ENCODE measurements at places on chromosomes 5 and 9.
A peak's percentile ranks its signal among the peaks of the same experiment; 100 is the strongest.

GRCh38 chr5:36059571-36060419, 6.9 kb downstream of the UGT3A2 start:
- no peak for DNase-seq

GRCh38 chr5:91955610-91956009, 572.5 kb upstream of the ARRDC3 start:
- DNase-seq: no peak

- no peak for DNase-seq
These were observed 30.6 kb downstream of the MRPL22 start for GRCh38 chr5:154971501-154971900.

DNA sequence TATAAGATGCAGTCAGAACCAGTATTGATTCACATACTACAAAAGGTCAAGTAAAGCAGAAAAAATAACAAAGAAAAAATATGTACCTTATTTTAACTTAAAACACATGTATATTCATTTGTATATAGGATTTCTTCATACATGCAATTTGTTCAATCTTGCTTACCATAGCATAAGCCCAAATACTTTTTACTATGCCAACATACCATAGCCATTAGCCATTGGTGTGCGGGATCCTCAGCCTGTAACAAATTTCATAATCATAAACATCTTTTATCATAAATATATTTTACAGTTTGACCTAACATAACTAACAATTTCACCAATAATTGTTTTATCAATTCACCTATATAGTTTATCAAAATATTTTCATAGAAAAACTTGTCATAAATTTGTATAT, 51.1 kb downstream of the MPDZ start:
- DNase-seq: no peak

GRCh38 chr5:68329554-68330255, 114.1 kb downstream of the PIK3R1 start:
- DNase-seq: no peak

- DNase-seq: no peak
These were observed 21.8 kb downstream of the MEF2C start for GRCh38 chr5:88861231-88861630.

DNA sequence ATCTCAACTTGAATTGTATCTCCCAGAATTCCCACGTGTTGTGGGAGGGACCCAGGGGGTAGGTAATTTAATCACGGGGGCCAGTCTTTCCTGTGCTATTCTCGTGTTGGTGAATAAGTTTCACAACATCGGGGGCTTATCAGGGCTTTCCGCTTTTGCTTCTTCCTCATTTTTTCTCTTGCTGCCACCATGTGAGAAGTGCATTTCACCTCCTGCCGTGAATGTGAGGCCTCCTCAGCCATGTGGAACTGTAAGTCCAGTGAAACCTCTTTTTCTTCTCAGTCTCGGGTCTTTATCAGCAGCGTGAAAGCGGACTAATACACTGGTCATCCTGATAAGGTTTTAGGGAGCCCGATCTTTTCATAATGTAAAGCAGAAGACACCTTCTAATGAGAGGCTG, 687.0 kb upstream of the FTMT start:
- no peak for DNase-seq

GRCh38 chr5:157778121-157778805, 34.8 kb downstream of the LSM11 start:
- no peak for DNase-seq

DNA sequence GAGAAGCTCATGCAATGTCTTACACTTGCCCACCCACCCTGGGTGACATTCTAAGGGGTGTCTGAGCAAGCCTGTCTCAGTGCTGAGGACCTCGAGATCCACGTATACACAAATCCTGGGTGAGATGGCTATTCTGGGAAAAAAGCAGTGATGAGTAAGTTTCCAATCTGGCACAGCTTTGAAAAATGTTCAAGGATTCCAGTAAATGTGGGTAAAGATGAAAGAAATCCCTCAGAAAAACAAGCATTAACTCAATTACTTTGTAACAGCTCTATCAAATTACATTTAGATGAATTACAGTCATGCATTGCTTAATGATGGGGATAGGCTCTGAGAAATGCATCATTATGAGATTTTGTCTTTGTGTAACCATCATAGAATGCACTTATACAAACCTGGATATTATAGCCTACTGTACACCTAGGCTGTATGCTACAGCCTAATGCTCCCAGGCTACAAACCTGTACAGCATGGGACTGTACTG, 26.9 kb downstream of the GOLM1 start:
- no peak for DNase-seq

DNA sequence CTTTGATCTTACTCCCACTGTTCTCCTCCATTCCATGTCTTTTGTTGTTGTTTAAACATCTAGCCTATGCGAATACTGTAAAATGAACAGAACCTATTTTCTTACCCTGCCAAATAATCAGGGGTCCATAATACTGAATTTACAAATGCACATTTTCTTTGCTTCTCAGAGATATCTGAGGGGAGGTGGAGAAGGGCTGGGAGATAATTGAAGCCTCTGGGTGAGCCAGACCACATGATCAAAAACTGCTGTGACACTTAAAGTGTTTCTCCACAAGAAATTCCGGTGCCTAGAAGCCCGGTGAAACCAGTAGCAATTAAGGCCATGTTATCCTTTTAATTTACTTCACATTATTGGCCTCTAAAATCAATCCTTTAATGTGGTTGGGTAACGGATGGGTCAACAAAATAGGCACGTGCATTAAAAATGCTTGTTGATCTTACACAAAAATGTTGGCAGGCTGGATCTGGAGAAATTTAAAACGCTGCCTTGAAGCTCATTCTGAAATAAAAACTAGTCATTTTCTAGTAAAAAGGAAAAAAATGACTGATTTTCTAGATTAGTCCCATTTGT, 10.8 kb downstream of the SEMA6A start:
- no peak for DNase-seq

- no peak for DNase-seq
These were observed 110.9 kb downstream of the FAM170A start for GRCh38 chr5:119740225-119740624.

DNA sequence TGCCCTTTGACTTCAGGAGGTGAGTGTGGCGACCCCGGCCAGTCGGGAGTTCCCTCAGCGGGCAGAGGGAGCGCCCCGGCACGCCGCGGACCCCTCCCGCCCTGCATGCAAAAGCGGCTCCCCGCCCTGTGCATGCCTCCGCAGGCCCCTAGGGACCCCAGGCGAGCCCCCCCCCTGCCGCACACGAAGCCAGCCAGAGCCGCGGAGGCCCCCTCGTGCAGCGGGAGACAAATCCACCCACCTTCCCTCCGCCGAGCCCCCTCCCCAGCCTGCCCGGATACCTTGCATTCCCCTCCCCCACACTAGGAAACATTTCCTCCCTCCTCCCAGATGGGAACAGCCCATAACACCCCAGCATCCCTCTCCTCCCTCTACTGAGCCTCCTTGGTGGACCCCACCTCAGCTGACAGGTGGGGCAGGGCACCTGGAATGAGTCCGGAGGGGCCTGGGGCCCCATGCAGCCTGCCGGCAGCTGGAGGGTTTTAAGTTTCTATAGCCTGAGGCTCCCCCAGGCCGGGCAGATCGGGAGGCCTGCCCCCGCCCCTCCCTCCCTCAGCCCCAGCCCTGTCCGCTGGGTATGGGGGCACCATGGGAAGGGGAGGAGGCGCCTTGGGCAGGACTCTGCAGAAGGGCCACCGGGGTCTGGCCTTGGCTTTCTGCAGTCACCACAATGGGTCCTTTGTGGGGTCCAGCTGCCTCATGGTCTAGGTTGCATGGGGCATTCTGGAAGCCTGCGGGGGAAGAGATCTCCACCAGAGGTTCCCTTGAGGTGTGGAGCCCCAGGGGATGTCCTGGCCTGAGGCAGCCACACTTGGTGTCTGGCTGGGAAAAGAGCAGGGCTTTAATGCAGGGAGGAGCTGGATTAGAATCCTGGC, 601 bp downstream of the ERGIC1 start:
- DNase-seq: no peak

DNA sequence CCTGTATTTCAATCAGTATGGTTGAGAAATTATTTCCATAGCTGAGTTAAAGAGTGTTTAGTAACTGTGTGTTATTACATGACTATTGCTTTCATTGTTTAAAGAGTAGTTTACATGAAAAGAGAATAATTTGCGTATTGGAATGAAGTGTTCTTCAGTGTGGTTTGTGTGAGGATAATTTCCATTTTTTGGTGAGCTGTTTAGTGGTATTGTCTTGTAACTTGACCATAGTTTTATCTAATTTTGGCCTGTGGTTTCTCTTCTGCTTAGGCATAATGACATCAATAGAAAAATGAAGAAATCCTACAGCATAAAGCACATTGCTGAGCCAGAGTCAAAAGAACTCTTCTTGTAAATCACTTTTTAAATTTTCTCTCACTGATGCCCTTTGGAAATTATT, 151.2 kb downstream of the SNCAIP start:
- DNase-seq: no peak

GRCh38 chr9:87793292-87793691, 67.4 kb downstream of the CTSL start:
- DNase-seq: no peak

GRCh38 chr5:180988592-180988991, at the start of gene BTNL3:
Gene BTNL3, plus strand, starts transcription at chr5:180988846. Its CDS starts 183 bp downstream, at chr5:180989029.
- DNase-seq: no peak

GRCh38 chr9:89314955-89315354, 3.3 kb upstream of the SECISBP2 start:
- no peak for DNase-seq

DNA sequence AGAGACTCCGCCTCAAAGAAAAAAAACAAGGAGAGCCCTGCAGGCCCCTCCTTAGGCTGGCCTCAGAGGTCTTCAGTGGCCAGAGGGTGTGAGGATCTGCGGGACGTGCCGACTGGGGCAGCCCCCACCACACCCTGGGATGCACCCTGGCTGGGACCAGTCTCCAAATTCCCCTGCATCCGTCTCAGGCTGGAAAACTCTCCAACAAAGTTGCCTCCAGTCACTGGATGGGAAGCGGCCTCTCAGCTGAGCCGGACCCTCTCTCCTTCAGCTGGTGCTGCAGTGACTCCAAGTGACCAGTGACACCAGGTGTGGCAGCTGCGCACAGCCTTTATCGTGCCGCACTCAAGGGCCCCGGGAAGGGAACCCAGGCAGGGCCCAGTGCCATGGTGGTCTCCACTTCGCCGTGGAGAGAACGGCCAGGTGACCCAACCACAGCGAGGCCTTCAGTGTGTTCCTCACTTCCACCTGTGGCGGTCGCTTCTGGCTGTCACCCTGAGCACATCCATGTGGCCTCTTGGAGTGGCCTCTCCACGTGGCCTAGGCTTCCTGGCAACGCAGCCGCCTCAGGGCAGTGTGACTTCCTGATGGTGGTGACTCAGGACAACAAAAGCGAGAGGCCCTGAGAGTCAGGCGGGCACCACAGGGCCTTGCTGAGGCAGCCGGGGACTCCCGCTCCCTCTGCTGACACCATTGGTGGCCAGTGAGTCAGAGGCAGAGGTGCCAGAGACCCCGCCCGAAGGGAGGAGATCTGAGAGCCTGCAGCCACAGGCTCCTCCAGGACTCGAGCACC, 19.3 kb upstream of the CAMSAP1 start:
- DNase-seq: peak; percentile 8

- no peak for DNase-seq
These were observed 160.4 kb downstream of the FSTL4 start for GRCh38 chr5:133451926-133452325.

GRCh38 chr5:171050916-171051315, 189.1 kb downstream of the RANBP17 start:
- DNase-seq: no peak

DNA sequence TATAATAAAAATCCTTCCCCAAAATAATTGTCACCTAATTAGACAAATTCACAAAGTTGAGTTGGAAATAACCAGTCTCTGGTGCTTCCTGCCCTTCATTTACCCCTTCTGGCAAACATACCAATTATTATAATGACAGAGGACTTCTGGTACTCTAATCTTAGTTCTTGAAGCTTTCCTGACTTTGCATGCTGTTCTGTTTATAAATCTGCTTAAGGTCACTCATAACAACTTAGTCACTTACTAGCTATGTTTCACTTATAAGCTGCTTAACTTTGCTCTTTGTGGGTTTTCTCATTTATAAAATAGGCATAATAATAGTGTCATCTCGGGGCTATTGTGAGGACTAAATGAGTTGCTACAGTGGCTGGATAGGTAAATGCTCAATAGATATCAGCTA, 446.5 kb downstream of the EFNA5 start:
- DNase-seq: no peak

- DNase-seq: no peak
These were observed 92.9 kb upstream of the CLINT1 start for GRCh38 chr5:157951673-157952373.

GRCh38 chr5:31107091-31107518, 86.4 kb upstream of the CDH6 start:
- DNase-seq: no peak

GRCh38 chr9:137836831-137837241, 40.7 kb upstream of the CACNA1B start:
- no peak for DNase-seq

DNA sequence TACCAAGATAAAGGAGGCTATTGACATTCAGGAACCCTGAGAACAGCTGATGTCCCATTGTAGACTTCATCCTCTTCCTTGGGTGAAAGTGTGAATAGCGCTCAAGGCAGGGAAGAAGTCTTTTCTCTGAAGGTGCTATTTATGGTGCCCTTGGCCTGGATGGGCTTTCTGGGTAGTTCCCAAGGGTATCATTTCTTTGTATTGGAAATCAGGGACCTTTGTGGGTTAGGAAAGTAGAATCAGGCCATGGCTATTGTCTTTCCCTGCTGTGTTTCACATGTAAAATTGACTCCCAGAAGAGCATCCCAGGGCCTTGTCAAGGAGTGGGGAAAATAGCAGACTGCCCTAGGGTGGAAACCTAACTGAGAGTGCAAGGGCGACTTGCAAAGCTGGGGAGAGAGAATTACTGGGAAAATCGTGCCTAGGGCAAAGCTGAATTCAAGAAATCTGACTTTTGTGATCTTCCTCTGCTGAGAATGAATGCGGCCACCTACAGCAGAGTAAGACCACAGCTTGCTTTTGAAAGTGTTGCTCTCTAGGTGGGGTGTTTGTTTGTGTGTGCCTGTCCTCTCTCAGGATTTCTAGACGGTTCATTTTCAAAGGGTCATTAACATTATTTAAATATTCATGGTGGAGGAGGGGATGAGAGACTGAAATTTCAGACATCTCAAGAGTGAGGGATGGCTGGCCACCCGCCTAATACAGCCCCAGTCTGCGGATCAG, 160.6 kb downstream of the C9orf152 start:
- DNase-seq: no peak

DNA sequence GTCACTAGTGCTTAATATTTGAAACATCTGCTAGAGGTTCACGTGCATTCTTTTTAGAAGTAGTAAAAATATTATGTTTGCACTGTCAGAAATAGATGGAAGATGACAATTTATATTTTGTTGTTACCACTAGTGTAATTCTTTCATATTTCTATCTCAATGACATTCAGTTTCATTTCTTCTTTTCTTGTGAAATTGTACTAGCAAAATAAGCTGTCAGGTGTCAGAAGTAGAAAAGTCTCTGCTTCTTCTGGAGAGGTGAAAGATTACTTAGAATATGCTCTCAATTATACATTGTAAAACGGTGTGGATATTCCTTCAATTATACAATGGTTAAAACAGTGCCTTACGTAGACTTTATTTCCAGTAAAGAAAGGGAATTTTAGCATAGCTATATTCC, 395.4 kb downstream of the CSNK1G3 start:
- no peak for DNase-seq

- DNase-seq: no peak
These were observed 115.1 kb downstream of the PALM2AKAP2 start for GRCh38 chr9:109894921-109895758.

Measured in stimulated activated CD8-positive, alpha-beta memory T cell treated with anti-CD3 and anti-CD28 coated beads, Interleukin-7, amount 100 ng/mL, for 1 hour (primary cell).